ENCODE measurements at places on chromosomes 4 and X.

GRCh38 chrX:72243472-72243871, 4.6 kb upstream of the ERCC6L start:
- DNase-seq: no peak

DNA sequence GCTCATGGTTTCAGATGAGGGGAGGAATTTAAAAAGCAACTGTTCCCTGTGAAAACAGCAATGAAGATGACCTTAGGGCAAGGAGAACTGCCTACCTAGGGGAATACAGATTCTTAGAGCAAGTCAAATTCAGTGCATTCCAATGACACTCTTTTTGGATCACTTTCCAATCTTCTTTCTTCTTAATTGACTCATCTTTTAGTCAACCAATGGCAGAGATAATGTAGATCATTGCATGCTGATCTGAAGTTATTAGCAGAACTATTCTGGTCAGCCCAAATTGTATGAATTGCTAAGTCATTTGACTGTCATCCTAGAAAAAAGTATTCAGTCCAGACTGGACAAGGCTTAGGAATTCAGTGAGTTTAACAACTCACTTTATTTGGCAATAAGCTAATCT, 12.6 kb upstream of the NR3C2 start:
- DNase-seq: no peak

DNA sequence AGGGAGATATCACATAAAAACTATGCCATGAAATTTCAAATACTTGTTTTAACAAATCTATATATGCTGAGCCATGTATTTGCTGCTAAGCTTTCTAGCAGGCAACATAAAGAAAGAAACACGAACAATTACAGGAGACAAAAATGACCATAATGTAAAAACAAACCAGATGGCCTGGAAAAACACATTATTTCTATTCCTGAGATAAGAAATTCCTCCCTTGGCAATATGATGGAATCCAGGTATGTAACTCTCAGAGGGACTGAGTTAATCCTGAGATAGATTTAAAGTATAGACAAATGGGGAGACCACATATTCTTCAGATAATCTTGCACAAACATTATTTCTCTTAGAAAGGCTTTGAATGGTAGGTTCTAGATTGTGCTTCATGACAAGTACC, 224.1 kb upstream of the MAB21L2 start:
- DNase-seq: no peak

DNA sequence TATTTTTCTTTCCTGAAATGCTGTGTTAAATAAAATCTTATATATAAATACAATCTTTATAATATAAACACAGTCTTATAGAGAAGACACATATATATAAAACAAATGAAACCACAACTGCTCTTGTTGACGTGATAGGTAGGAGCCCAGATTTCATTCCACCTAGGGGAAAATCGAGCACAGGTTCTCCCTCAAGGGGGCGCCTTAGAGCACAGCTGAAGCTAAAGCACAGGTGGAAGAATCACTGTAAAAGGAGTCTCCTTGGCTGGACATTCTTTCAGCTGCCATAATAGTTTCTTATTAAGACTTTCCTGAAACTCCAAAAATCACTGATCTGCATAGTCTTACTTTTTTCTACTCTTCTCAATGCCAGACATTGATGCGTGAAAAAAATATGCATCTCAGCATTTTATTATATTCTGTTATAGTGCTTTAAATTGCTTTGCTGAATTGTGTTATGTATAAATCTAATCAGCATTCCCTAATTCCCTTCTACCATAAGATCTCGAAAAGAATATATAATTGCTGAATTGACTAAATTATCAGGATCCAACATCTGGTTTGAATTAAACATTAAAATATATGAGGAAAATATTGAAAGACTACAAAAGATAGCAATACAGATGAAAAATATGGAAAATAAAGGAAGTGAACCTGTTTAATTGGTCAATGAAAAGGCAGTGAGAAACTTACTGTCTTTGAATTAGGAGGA, 25.5 kb upstream of the RXFP1 start:
- DNase-seq: no peak

- DNase-seq: no peak
Measured at GRCh38 chr4:153438916-153439756, 27.0 kb upstream of the TMEM131L start.

DNA sequence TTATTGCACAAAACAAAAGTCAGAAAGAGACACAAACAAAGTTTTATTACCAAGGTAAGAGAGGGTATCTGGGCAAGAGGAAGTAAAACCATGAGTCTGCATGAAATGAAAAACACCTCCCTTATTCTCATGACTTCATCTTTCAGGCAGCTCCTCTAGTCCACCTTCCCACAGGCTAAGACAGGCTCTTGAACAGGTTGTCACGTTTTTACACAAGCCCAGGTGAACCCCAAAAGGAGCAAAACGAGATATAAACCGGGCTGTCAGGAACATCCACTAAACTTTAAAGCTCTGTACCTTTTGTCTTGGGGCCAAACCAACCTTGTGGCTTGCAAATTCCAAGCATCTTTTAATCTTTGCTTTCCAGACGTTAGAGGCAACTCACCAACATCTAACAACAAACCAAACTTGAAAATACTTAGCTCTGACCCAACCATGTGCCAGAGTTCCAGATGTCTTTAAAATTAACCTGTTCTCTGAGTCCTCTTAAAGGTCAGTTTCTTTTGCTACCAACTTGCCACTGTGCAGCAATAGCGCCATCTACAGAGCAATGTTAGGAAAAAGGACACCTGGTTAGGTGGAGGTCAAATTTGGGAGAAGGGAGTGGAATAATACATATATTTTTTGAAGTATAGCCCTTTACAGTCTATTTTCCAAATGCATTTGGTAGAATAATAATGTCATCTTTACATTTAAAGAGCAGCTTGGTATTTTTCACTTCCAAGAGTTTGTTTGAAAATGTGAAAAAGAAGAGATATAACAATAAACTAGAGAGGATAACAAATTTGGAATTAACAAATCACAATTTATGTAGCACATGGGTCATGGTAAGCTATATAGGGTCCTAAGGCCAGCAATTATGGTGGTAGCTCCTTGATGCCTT, 73.1 kb downstream of the QRFPR start:
- no peak for DNase-seq

DNA sequence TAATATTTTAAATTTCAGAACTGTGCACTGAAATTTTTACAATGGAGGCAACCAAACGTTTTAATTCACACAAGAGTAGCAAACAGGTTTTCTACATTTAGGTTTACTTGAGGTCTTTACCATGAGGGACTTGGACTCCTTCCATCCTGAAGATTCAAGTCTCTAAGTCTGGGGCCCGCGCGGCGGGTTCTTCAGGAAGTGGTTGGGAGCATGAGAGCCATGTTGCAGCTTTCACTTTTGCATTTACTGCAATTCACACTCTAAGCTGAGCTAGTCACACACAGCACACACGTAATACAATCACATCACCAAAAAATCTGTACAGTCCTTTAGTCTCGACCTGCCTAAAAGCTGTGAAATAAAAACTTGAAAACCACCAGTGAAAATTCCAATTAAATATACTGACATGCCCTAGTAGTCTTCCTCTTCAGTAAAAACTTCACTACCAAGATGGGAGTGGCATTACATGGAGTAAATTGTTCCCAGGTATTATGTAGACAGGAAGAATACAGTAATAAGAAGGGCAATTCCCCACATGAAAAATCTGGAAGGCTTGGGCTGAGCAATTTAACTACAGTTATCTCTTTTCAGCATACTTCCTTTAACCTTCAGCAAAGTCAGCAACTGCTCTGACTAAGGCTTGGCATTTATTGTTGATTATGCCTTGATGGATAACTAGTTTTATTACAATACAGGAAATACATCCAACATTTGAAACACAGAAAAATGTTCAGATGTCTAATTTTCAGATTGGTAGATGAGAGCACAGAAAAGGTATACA, 571.1 kb upstream of the DIPK2B start:
- DNase-seq: no peak

- DNase-seq: peak; percentile 56
Measured at GRCh38 chr4:41339812-41340809, 83.4 kb downstream of the UCHL1 start.

DNA sequence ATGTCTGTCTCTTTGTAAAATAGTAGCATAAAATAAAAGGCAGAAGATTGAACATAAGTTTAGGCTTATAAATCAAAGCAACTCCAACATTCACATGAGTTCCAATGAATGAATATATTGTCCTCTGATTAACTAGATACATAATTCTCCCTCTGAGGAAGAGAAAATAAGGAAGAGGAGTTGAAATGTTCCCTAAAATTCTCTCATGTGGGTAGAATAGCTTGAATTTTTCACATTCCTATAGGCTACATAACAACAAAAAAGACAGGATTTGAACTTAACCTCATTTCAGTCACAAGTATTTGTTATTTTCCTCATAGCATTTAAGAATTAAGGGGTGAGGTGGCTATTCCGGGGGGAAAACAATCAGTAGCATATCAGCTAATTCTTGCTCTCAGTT, 462.4 kb upstream of the NDST4 start:
- no peak for DNase-seq

DNA sequence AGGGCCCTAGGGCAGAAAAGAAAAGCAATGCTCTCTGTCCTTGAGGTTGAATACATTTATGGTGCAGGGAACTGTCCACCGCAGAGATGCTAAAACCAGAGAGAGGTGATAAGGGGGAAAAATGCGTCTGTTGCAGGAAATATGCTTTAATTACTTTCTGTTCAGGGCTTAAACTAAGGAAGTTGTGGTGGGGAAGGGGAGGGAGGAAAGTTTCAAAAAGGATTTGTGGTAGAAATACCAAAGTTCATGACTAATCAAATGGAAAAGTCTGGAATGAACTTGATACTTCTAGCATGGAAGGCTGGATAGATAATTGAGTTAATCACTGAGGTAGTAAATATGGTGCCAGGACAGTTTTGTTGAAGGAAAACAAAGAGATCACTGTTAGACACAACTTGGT, 99.0 kb downstream of the ASB9 start:
- no peak for DNase-seq

DNA sequence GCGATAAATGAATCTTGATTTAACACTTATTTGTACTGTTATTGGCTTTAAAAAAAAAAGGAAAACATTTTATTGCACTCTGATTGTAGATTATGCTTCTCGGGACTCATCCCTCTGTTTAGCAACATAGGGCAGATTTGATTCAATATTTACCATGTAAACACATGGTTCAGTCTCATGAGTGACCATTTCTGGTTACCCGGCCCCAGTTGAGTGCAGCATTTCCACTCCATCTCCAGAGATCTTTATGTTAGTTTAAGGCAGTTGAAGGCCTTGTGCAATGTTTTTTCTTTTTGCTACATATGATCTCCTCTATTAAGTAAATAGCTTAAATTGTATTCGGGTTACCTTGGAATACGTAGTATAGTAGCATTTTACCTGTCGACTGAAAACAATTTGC, 143.3 kb upstream of the RPS6KA3 start:
- no peak for DNase-seq

GRCh38 chrX:132058975-132059374, 35.9 kb downstream of the STK26 start:
- DNase-seq: no peak

- no peak for DNase-seq
Measured at GRCh38 chrX:81377329-81377728, 175.4 kb downstream of the SH3BGRL start.

DNA sequence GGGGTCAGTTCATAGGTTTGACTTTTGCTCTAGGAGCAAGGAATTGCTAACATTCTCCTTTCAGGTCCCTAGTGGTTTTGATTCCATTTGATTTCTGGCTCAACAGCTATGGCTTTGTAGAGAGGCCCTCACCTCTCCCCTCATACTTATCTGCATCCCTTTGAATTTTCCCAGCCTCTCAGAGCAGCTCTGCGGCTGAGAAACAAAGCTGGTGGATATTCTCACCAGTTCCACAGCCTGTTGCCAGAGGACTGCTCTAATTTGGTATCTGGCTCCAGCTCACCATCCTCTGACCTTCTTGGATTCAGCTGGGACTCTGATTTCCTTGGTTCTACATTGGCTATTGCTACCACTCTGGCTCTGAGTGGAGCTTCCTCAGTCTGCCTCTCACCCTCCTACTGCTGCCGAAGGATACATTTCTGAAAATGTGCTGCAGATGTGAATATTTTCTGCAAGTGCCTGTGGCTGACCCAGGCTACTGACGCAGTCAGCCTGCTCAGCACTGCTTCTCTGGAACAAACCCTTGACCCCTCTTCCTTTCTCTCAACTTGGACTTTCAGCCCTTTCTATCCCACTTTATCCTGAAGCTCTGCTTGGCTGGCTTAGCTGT, 110.9 kb upstream of the ENPEP start:
- no peak for DNase-seq

- no peak for DNase-seq
Measured at GRCh38 chrX:69614886-69615285, 1.0 kb upstream of the EDA start.

GRCh38 chr4:36280555-36280954, 861 bp upstream of the DTHD1 start:
- no peak for DNase-seq

DNA sequence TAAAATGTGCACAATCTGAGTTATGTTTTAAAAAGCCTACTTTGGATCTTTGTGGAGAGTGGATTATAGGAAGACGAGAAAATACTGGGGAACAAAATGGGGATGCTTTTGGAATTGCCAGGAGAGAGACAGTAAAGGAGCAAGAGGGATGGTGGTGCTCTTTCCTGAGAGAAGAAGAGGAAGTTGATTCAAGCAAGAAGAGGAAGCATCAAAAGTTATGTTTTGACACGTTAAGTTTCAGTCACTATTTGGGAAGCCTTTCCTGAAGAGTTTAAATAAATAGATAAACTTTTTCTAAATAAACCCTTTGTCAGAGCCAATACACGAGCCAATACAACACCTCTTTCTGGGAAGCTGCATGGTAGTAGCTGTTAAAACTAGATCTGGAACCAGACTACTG, 394.1 kb downstream of the GALNTL6 start:
- no peak for DNase-seq

GRCh38 chrX:151901826-151902225, 10.9 kb upstream of the MAGEA4 start:
- DNase-seq: no peak

GRCh38 chr4:149555146-149555545, 260.5 kb downstream of the IQCM start:
- no peak for DNase-seq

DNA sequence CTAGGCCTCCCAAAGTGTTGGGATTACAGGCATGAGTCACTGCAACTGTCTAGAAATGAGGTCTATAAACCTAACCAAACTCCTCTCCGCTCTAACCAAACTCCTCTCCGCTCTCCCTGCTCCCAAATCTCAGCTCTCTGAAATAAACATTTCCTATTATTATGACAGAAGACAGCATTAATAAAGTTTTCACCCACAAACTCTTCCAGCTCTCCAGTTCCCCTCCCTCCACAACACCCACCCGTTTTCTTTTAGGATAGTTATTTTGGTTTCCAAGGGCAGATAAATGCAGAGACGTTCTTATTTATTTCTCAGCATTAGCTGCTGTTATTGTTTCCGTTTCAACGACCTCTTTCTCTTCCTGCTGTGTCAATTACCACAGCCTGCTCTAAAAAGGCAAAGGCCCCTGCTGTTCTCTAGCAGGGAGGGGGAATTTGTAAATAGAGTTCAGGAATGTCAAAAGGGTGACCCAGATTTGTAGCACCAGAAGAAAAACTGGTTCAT, 13.3 kb upstream of the SCD5 start:
- no peak for DNase-seq

GRCh38 chr4:108783665-108784463, 21.0 kb upstream of the ETNPPL start:
- DNase-seq: no peak

Data from cerebellar nuclear complex (tissue), 1 donor.